ENCODE measurements at places on chromosomes 5 and 9. TPM values are rescaled to one million over a fixed set of nuclear protein-coding genes. Genes with fewer than 3 reads are reported as not detected.
A peak's percentile ranks its signal among the peaks of the same experiment; 100 is the strongest.

Gene LECT2
- not detected for total RNA-seq

Gene TRPM3
- total RNA-seq = not detected

Gene IL33
- not detected for total RNA-seq

DNA sequence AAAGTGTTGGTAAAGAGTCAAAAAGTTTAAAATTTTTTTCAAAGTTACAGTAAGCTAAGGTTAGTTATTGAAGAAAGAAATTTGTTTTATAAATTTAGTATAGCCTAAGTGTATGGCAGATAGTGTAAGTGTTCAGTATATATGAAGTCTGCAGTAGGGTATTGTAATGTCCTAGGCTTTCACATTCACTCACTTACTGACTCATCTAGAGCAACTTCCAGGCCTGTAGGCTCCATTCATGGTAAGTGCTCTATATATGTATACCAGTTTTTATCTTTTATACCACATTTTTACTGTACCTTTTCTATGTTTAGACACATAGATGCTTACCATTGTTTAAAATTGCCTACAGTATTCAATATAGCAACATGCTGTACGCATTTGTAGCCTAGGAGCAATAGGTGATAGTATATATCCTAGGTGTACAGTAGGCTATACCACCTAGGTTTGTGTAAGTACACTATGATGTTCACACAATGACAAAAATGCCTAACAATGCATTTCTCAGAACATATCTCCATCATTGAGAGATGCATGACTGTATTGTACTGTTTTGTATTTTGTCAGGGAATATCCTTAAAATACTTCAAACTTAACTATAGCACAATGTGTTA, 38.5 kb downstream of the CYSTM1 start:
- no peak overlapping the region for H3K27ac ChIP-seq
- H3K36me3 ChIP-seq = no peaks in the 10 kb centered on the region
- H3K4me1 ChIP-seq = peaks cover 7% of the 10 kb centered on the region
- H3K27me3 ChIP-seq = no peaks in the 10 kb centered on the region

DNA sequence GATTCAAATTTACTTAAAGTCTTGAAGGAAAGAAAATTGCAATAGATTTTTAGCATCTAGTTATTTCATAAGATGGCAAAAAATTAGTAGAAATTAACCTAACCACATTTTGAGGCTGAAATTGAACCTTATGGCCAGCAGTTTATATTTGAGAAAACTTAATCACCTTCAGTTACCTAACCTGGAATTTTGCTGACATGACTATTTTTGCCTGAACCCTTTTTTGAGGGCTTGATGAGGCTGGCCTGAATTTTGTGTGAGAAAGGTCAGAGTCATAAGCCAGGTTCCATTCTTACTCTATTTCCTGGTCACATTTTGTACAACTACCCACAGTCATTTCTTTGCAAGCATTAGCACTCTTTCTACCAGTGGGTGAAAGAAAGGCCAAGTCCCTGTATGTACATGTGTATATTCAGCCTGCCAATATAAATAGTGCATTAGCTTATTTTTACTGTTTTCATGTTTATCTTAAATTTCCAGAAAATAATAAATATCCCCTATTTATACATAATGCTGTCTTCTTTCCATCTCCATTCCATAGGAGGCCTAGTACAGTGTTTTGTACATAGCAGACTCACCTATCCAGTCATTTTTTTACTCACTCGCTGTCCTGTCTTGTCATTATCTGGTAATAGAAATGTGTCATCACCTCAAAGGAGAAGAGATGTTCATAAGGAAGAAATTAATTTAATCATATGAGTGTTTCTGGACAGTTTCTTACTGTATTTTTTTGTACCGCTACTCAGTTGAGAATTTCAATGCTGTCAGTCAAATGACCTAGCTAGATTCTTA, 108.4 kb upstream of the SGCD start:
- H3K4me3 ChIP-seq = no peak overlapping the region
- no peak overlapping the region for H3K27ac ChIP-seq
- H3K36me3 ChIP-seq = no peaks in the 10 kb centered on the region
- H3K4me1 ChIP-seq = no peaks in the 10 kb centered on the region
- no peak for DNase-seq

DNA sequence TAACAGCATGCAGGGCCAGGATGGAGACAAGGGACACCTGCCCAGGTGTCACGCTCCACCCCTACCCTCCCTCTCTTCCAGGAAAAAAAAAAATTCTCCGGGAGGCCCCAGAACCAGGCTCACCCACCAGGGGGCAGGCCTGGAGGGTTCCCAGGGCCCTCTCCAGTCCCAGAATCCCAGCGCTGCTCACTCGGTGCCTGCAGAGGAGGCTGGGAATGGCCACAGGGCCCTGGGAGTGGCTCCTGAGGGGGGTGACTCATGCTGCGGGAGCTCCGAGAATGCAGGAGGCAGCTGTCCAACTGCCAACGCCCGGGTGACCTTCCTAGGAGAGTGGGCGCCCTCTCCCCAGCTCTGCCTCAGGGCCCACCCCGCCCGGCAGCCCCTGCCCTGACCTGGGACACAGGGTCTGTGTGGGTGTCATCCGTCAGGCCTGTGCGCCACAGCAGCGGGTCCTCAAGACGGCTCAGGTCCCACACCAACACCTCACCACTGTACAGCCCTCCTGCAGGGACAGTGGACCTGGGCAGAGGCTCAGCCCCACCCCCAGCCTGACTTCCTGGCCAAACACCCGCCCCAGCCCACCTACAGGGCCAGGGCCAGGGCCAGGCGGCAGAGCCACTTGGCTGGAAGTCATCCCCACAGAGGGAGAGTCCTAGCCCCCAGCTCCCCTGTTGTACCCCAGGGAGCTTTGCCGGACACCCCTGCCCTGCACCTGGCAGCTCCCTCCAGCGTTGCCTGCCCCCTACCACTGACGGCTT, 21.2 kb downstream of the DYNC2I2 start:
- H3K27ac ChIP-seq = no peak overlapping the region
- no peak for DNase-seq
- no peaks in the 10 kb centered on the region for H3K36me3 ChIP-seq
- peaks cover 2% of the 10 kb centered on the region for H3K4me1 ChIP-seq
- H3K27me3 ChIP-seq = no peaks in the 10 kb centered on the region

- peaks cover 2% of the 10 kb centered on the region for H3K36me3 ChIP-seq
- no peak for DNase-seq
- H3K27ac ChIP-seq = no peak overlapping the region
Measured at GRCh38 chr9:98894171-98894570, 49.5 kb upstream of the COL15A1 start.

Gene EMB
- 186 TPM for total RNA-seq

DNA sequence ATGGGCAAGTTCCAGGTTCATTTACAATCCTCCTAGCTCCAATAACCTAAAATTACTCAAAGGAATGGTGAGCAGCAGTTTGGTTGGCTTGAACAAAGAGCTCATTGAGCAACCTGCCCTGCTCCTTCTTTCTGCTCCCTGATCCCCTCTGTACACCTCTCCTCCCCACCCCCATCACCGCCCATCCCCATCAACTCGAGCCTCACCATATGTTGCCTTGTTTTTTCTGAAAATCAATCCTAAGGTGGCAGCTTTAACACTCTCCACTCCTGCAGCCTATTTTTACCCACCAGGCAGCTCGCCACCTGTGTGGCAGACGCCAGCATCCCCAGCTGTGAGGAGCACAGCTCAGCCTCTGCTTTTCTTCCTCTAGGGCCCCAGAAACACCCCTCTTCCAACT, 533.4 kb upstream of the BRINP1 start:
- no peak overlapping the region for H3K4me3 ChIP-seq
- H3K4me1 ChIP-seq = no peaks in the 10 kb centered on the region
- no peaks in the 10 kb centered on the region for H3K36me3 ChIP-seq
- DNase-seq = no peak
- H3K27ac ChIP-seq = no peak overlapping the region

DNA sequence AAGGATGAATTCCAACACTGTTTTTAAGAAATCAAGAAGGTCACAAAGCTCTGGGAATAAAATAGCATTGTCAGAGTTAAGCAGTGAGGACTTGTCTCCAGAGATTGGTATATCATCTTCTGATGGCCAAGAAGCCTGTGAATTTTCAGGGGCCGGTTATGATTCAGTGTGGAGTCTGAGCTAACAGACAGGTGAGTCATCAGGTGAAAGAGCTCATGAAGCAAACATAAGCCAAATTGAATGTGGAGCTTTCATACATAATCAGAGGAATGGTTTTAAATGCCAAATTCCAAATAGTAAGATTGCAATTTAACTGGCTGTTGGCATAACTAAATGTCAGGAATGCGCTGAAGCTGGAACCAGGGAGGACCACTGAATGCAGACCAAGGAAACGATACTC, 494.2 kb downstream of the MTRR start:
- H3K36me3 ChIP-seq = no peaks in the 10 kb centered on the region
- no peaks in the 10 kb centered on the region for H3K4me1 ChIP-seq
- no peaks in the 10 kb centered on the region for H3K27me3 ChIP-seq

- no peak overlapping the region for H3K4me3 ChIP-seq
- no peak overlapping the region for H3K27ac ChIP-seq
- H3K36me3 ChIP-seq = peaks cover 3% of the 10 kb centered on the region
- no peak for DNase-seq
- H3K4me1 ChIP-seq = no peaks in the 10 kb centered on the region
- peaks cover 15% of the 10 kb centered on the region for H3K27me3 ChIP-seq
Measured at GRCh38 chr5:81925009-81925408, 46.8 kb upstream of the ATG10 start.

Gene ROPN1L
- total RNA-seq = 5.3 TPM

- no peaks in the 10 kb centered on the region for H3K27me3 ChIP-seq
- H3K4me1 ChIP-seq = peaks cover 26% of the 10 kb centered on the region
- DNase-seq = no peak
- peaks cover 6% of the 10 kb centered on the region for H3K36me3 ChIP-seq
- peak overlapping the region; percentile 86 for H3K27ac ChIP-seq
Measured at GRCh38 chr9:89372230-89372816, 54.0 kb downstream of the SECISBP2 start.

DNA sequence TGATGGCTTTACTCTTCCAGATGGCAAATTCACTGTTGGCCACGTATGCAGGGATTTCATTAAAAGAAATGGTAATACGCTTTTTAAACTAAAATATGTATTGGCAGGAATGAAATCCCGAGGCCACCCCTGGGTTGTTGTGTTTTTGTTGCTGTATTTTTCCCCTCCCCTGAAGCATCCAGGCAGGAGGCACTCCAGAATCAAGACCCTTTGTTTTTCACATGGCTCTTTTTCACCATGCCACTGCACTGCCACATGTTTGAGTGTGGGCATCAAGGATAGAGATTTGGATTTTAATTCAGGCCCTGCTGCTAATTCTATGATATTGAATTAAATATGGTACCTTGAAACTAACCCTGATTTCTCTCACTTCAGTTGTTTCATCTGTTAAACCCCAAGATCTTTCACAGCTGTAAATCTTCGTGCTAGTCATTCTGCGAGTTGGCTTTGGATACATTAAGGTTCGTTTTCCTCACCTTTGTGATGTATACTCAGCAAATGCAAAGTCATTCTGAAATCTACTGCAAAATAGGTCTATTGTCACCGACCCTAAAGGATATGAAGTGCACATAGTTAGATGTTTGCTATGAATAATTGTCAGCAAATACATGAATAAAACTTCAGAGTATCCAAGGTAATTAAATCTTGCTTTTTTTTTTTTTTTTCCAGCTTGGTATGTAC, 533.4 kb downstream of the PTPRD start:
- no peaks in the 10 kb centered on the region for H3K36me3 ChIP-seq
- H3K27ac ChIP-seq = no peak overlapping the region
- H3K4me3 ChIP-seq = no peak overlapping the region
- no peaks in the 10 kb centered on the region for H3K27me3 ChIP-seq
- DNase-seq = no peak

DNA sequence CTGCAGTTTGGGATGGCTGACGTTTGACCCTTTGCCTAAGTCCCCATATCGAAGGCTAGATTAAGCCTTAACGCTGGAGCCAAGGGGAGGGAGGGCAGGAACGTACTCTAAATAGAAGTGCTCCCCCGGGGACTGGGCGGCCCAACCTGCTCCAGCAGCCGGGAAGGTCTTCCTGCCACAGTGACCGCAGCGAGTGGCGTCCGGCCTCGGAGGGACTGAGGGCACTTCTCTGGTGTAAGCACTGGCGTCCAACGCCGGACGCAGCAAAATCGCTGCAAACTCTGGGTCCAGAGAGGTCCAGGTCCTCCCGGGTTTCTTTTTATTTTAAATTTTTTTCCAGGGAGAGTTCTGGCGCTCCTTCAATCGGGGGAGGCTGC, 505 bp upstream of the ACER2 start:
- peak; percentile 9 for DNase-seq
- H3K36me3 ChIP-seq = no peaks in the 10 kb centered on the region
- peak overlapping the region; percentile 96 for H3K4me3 ChIP-seq

Gene WDR31
- 0.86 TPM for total RNA-seq

DNA sequence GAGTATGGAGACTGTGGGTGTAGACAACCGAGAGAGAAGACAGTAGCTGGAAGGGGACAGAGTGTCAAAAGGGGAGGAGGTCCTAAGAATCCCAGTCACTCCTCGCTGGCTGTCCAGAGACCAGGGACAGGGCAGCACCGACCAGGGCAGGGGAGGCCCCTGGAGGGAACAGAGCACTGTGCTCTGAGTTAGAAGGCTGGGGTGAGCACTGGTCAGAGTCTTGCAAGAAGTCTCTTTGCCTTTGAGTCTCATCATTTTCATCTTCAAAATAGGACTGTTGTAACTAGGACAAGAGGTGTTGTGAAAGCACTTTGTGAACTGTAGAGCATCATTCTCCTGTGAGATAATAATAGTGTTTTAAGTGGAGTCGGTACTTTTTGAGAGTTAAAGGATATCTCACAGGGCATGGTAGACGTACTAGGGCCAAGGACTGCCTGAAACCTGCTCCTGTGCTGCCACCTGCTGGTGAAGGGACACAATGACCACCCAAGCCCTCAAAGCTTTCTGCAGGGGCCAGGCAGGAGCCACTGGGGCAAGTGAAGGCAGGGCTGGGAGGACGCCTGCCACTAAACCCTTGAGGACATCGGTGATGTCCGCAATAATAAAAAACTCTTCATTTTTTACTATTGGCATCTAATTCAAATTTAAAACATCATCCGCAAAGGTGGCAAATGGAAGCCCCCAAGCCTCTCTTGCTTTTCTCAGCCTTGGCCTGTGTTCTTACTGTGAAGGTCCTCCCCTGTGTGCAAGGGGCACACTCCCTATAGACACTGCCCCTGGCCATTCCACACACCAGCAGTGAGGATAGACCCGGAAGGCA, 28.2 kb downstream of the SLC6A7 start:
- H3K27ac ChIP-seq = no peak overlapping the region
- peaks cover 8% of the 10 kb centered on the region for H3K4me1 ChIP-seq
- H3K4me3 ChIP-seq = no peak overlapping the region

DNA sequence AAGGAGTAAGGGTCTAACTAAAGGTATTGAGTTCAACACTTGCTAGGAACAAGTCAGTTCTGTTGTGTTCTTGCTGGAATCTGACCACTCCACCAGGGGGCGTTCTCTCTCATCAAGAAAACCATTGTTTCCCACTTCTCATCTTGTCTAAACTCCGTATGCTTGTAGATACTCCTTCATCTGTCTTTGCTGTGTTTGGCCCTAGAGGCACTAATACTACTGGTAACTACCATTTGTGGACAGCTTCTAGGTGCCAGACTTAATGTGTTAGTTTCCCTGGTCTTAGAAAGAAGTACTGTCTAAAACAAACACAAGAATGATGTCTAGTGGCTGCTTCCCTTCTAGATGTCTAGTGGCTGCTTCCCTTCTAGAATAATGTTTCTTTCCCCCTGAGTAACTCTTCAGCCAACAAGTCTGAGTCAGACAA, 18.7 kb upstream of the PTPDC1 start:
- H3K4me1 ChIP-seq = peaks cover 5% of the 10 kb centered on the region
- H3K27me3 ChIP-seq = no peaks in the 10 kb centered on the region
- H3K4me3 ChIP-seq = no peak overlapping the region
